ENCODE measurements at places on chromosomes 4 and X. TPM values are rescaled to one million over a fixed set of nuclear protein-coding genes. Genes with fewer than 3 reads are reported as not detected.

- DNase-seq = no peak
These were observed 90.1 kb upstream of the MAPK10 start for GRCh38 chr4:86449746-86450588.

GRCh38 chrX:52363247-52363883 lies 5.5 kb upstream of the XAGE2 start:
- DNase-seq = no peak

Gene VCX
- not detected for total RNA-seq

- no peak for DNase-seq
These were observed 119.5 kb upstream of the AFF2 start for GRCh38 chrX:148380650-148381561.

Gene CTAG2
- total RNA-seq = not detected

Gene CLDN22
- total RNA-seq = not detected

DNA sequence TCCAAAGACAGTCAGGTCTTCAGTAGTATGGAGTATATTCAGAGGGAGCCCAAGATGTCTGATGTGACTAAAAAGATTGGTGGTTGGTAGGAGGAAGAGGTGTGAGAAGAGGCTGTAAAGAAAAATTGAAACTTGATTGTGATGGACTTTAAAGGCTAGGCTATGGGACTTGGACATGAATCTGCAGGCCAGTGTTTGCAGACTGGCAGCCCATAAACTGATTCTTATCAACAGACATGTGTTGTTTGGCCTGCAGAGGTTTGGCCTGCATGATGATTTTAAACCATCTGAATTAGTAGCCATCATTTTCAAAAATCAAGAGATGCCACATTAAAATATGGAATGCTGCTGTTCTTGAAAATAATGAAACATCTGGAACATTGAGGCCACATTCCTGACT lies 5.4 kb upstream of the AR start:
- no peak for DNase-seq

- DNase-seq = no peak
These were observed 120.2 kb upstream of the WDFY3 start for GRCh38 chr4:85086721-85087120.

GRCh38 chr4:166996216-166996615 lies 238.1 kb downstream of the SPOCK3 start:
- DNase-seq = no peak

Gene GATA1
- 0.16 TPM for total RNA-seq

GRCh38 chr4:140240237-140240636 lies 86.3 kb upstream of the MAML3 start:
- no peak for DNase-seq

- DNase-seq = no peak
These were observed 7.2 kb downstream of the ZNF827 start for GRCh38 chr4:145931403-145931802.

DNA sequence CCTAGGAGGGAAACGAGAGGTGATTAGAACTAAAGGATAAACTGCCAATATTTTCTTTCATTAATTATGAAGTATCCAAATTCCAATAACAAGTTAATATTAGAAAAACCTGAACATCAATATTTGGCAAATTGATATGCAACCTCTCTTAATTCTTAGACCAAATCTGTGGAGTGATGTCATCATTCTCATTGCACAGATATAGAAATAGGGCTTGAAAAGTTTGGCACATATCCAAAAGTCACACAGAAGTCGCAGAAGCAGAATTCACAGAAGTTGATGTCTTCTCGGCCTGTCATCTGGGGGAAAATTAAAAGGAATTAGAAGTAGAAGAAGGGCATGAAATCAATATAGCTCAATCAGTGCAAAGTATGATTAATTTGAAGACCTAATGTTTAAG lies 36.9 kb downstream of the ENPEP start:
- no peak for DNase-seq

Gene IL2
- not detected for total RNA-seq

Gene UCP1
- total RNA-seq = not detected

- no peak for DNase-seq
These were observed 19.5 kb downstream of the EFNB1 start for GRCh38 chrX:68848189-68848940.

Gene SPANXC
- total RNA-seq = not detected

GRCh38 chr4:110515676-110516075 lies 39.7 kb downstream of the ENPEP start:
- DNase-seq = no peak

DNA sequence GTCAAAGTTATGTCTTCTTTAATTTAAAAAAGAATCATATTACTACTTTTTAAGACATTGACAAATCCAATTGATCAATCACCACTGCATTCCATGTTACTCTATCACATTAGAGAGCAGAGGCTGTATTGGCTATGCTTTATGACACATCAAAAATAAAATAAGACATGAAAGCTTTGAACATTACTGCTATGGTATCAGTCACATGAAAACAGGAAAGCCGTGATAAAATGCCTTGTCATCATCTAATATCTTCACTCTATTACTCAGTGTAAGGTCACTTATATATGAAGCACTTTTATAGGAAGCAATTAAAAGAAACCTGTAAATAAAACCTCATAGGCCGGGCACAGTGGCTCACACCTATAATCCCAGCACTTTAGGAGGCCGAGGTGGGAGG lies 27.7 kb upstream of the CEP135 start:
- DNase-seq = no peak

Gene AADAT
- 1.4 TPM for total RNA-seq

GRCh38 chrX:150360331-150360730 lies 2.8 kb upstream of the MAMLD1 start:
- DNase-seq = no peak

Gene GABRA4
- 3.8 TPM for total RNA-seq

DNA sequence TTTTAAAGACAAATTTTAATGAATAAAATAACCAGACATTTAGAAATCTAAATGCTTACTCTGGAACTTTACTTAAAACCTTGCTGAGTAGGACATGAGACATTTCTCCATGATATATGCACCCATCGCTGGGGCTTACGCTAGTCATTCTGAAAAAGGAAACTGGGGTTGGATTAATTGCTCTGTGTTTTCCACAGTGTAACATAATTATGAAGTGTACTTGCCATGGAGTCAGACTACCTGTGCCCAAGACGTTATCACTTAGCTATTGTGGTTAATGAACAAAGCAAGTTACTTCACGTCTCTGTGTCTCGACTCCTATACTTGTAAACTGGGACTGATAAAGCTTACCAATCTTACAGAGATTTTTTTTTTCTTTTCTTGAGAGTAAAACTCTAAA lies 47.8 kb downstream of the SHISA3 start:
- DNase-seq = no peak

GRCh38 chr4:110415478-110415877 lies 60.5 kb upstream of the ENPEP start:
- no peak for DNase-seq

Gene ADH1A
- total RNA-seq = 0.84 TPM

DNA sequence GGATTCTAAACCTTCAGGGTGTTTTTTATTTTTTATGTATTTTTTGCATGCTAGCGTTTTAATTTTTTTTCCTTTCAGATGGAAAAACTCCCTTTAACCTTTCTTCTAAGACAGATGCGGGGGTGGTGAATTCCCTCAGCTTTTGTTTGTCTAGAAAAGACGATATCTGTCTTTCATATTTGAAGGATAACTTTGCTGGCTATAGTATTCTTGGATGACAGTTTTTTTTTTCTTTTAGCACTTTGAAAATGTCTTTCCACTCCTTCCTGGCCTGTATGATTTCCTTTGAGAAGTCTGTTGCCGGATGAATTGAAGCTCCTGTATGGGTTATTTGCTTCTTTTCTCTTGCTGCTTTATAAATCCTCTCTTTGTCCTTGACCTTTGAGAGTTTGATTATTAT lies 26.6 kb downstream of the PSAPL1 start:
- no peak for DNase-seq

Gene SMIM10
- 6.4 TPM for total RNA-seq

Gene SLIT2
- 12.1 TPM for total RNA-seq

DNA sequence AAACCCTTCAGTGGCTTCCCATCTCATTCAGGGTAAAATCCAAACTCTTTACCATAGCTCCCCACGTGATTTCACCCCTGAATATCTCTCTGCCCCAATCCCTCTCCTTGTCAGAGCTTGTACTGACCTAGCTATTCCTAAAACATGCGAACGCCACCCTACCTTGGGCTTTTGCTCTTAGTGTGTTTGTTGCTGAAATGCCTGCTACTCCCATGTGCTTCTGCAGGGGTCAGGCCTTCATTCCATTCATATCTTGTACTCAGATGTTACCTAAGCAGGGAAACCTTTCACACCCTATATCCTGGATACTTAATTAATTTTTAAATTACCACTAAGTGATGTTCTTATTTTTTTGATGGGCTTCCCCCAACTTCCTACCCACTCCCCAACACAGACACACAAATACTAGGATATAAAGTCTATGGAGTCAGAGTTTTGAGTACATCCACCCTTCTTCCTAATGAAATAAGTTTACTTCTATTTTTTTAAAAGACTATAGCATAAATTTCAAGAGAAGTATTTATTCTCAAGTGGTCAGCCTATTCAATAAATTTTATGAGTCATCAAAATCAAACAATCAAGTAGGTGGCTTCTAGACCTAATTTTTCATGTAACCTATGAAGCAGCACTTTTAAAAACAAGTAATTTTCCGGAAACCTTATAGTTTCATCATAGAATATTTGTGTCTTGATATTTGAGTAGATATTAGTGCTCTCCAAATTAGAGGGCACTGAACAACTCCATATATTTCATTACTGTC lies 189.4 kb downstream of the RAPGEF2 start:
- no peak for DNase-seq

GRCh38 chrX:38214551-38215531 lies 5.8 kb downstream of the SRPX start:
- no peak for DNase-seq
